ENCODE measurements at places on chromosomes 5 and 9.

DNA sequence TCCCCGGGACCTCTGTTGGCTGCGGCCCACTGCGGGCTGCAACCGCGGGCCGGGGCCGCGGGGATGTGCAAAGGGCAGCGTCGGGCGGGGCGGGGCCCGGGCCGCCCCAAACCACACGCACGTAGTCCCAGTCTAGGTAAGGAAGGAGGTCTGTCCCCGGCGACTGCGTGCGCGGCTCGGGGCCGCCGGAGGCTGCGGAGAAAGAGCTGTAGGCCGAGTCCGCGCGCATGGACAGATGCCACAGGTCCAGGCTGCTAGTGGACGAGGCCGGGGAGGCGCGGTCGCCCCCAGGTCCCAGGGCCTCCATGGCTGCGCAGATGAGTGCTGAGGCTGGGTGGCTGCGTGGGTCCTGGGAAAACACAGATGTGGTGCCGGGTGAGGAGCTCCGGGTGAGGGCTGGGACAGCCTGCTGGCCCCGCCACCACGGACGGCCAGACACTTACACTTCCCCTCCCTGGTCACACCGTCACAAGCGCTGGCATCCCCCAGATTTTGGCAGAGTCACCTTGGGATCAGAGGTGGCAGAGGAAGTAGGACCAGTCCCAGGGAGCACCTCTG, 4.5 kb downstream of the SHROOM1 start:
- DNase-seq = no peak

DNA sequence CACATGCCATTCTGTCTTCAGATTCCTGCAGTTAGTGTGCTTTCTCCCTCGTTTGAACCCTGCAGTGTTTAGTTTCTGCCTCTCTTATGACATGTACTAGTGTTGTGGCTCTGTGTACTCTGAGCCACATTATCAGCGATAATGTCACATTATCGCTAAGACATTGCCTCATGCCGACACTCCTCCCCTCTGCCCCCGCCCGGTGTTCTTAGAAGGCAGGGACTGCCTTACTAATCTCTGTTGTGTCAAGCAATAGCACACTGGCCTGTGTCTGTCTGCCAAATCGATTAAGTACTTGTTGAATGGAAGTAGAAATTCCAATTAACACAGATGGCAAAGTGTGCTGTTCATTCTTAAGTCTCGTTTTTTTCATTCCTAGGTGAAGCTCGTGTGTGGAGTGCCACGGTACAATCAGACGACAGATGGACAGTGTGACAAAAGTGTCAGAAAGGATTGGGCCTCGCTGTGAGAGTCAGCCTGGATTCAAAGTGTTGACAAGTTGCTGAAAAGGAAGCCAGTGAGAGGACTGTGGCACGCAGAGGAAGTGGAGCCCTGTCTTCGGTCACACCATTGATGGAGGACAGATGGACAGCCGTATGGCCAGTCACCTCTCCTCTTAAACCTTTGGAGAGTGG, 10.5 kb downstream of the PIK3R1 start:
- DNase-seq = no peak

DNA sequence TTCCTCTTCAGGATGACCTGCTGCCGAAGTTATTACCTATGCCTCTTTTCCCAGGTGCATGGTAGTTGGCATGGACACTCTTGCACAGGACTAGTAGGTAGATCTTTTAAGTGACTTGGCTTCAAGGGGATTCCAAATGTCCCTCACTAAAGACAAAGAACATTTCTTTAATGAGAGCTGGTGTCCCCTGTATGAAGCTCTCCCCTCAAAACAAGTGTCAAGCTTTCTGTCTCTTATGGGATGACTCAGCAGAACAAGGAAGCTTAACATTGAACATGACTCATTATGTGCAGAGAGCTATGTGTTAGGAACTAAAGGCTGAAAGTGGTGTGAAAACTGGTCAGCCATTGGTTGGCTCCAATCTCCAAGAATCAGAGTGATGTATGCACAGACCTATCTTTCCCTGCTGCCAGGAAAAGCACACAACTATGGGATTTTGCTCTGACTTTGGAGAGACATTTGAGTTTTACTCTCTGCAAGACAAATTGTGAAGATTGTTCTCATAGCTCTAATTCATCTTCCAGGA, 120.5 kb downstream of the PRDM6 start:
- DNase-seq = peak; percentile 97

GRCh38 chr9:114117996-114118830, 19.1 kb upstream of the KIF12 start:
- no peak for DNase-seq

- no peak for DNase-seq
These were observed 320.4 kb upstream of the EFNA5 start for GRCh38 chr5:107990881-107991810.

- no peak for DNase-seq
These were observed 75.5 kb downstream of the PALM2AKAP2 start for GRCh38 chr9:109855540-109855939.

DNA sequence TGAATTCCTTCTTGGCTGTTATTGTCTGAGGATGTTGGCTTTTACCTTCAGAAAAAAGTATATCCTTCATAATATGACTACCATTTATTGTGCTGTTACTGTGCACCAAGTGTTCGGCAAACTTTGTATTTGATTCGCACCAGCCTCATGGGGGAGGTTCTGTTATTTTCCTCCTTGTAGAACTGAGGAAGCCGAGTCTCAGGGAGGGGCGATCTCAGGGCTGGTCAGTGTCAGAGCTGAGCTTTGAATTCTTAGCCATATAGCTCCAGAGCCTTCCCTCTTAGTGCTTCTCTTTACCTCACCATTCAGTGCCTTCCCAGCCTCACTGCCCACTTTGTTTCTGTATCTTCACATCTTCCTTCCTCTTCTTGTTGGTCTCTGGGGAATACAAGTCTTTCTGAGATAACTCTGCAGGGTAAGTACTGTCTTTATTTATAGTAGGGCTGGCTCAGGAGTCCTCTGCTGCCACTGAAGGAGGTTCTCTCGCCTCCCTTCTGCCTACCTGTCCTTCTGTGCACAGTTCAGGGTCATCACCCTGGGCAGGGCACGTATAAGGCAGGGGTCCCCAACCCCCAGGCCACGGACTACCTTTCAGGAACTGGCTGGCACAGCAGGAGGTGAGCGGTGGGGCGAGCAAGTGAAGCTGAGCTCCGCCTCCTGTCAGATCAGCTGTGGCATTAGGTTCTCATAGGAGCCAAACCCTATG, 48.4 kb downstream of the GALNT10 start:
- DNase-seq = no peak

- peak; percentile 27 for DNase-seq
These were observed 88.8 kb downstream of the SREK1 start for GRCh38 chr5:66232706-66233445.

DNA sequence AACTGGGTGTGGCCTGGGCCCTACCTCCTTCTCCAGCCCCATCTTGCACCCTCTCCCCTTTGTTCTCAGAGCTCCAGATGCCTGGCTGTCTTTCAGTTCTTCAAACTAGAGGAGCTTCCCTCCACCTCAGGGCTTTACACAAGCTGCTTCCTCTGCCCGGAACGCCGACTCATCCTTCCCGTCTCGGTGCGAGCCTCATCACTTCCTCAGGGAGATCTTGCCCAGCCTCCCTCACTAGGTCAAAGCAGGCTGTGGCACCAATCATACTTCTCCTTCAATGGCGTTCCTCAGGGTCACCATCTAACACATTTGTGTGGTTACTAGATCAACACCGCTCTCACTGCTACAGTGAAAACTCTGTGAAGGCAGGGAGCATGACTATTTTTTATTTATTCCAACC, 56.2 kb upstream of the ZSWIM6 start:
- peak; percentile 77 for DNase-seq

DNA sequence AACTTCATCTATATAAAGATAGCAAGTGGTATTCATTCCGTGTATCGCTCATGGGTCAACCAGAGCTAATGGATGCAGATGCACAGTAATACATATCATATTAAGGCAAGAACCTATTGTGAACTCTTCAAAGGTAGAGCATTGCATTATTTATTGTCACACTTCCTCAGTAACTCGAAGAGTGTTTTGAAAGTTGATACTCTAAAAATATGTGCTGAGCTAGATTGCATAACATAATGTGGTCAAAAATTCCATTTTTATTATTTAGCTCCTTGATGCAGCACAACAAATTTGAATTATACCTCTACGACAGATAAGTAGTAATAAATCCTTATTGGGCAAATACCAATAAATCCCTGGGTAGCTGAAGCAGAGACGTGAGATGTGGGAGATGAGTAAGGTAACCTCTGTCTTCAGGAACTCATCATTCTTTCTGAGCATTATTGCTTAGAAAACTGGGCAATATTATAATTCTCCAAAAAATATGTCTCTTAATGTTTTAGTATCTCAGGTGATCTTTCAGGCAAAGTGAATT, 70.3 kb downstream of the CDH18 start:
- no peak for DNase-seq

DNA sequence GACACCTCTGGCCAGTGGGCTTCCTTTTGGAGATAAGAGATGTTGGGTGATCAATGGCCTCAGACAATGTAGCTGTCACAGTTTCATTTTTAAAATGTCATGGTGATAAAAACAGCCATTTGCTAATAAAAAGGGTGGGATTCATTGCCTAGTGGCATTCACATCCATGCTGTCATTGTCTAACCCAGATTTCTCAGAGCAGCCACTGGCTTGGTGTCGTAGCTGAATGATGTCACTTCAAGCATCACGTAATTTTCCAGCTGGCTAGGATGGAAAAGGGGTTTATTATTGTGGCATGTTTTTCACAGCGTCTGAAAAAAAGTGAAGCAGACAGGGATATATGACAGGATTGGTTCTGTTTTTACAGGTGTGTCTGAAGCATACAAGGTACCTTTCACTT, 184.7 kb downstream of the AOPEP start:
- no peak for DNase-seq

DNA sequence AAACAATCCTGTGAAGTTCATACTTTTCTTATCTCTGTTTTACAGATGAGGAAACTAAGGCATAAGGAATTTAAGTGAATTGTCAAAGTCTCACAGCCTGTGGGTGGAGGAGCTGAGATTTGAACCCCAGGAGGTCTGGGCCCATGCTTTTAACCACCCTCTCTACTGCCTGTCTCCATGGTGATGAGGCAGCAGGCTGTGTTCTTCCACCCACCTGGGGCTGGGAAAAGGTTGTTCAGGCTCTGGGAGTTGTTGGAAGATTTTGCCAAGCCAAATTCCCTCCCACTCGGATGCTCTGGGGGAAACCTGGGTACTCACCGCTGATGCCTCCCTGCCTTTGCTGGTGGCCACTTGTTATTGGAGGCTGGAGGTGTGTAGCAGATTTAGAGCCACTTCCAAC, 18.3 kb upstream of the SYNPO start:
- DNase-seq = no peak

GRCh38 chr9:133605856-133606707, 3.1 kb downstream of the FAM163B start:
- no peak for DNase-seq
